ENCODE measurements at places on chromosomes 5 and 9. TPM values are rescaled to one million over a fixed set of nuclear protein-coding genes. Genes with fewer than 3 reads are reported as not detected.

Gene ARHGEF37
- 1.6 TPM for total RNA-seq

- DNase-seq, result no peak
These were observed 92.6 kb downstream of the TLE4 start for GRCh38 chr9:79664375-79664831.

Gene TTC23L
- 0.12 TPM for total RNA-seq

DNA sequence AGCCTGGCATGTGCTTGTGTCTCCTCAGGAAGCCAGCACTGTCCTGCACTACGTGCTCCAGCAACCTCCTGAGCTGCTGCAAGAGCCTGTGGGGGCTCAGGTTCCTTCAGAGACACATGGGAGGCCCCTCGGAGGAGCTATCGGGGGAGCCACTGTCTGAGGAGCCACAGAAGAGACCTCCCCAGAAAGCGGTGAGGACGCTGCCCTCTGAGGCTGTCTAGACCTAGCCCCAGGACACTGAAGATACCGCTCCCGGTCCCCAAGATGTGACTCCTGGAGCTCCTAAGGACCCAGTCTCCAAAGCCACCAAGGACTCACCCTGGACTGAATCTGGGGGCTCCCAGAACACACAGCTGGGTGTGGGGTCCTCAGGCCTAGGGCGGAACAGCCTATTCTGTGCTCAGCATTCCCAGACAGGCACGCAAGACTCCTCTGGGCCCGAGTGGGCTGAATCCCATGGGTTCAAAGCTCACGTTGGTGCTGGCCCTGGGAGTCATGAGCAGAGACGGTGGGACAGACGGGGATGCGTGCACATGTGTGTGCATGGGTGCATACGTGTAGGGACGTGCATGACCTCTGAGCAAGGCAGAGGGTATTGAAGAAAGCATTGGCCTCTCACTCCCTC, 50.0 kb downstream of the HRH2 start:
- no peak for DNase-seq

DNA sequence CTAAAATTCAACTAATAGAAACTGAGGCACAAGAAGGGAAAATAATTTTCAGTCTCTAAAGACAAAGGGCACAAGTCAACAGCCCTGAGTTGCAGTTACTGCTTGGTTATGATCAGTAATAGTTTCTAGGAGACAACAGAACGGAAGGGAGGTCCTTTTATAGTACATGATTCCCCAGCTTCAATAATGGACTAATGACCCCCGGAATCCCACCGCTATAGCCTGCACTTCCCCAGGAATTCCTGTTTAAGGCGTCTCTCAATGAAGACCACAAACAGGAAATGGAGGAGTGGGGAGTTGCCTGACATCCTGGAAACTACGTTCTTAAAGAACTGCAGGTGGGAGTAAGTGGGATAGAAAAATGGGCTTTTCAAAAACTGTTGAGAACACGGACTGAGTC, 60.6 kb downstream of the DIAPH1 start:
- DNase-seq, result no peak
